Activated T-cell treated with anti-CD3 and anti-CD28 coated beads for 48 hours (primary cell): ENCODE measurements at places on chromosomes 2 and 18.

DNA sequence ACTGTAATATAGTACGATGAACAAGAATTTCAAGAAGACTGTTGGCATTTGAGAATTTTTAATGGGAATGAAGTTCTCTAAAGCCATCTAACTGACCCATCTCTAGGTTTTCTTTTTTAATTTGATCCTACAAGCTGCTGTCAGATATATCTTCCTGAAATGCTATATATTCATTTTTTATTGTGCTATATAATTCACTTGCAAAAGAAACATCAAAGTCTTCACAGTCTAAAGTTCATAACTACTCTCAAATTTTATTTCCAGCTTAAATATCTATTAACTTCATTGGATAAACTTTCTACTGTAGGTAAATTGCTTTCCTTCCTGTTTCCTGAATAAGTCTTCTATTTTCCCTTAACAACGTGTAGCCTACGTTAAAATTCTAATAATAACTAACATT lies 3.7 kb downstream of the SCYGR2 start:
- no peak for DNase-seq

GRCh38 chr2:174120346-174120745 lies 128.0 kb downstream of the OLA1 start:
- DNase-seq = peak; percentile 33

- no peak for DNase-seq
These were observed 303.6 kb downstream of the CELF4 start for GRCh38 chr18:37261988-37262387.

- no peak for DNase-seq
These were observed 220.9 kb upstream of the EPHA4 start for GRCh38 chr2:221792971-221793521.
